ENCODE measurements at places on chromosomes 5 and 9.
A peak's percentile ranks its signal among the peaks of the same experiment; 100 is the strongest.

DNA sequence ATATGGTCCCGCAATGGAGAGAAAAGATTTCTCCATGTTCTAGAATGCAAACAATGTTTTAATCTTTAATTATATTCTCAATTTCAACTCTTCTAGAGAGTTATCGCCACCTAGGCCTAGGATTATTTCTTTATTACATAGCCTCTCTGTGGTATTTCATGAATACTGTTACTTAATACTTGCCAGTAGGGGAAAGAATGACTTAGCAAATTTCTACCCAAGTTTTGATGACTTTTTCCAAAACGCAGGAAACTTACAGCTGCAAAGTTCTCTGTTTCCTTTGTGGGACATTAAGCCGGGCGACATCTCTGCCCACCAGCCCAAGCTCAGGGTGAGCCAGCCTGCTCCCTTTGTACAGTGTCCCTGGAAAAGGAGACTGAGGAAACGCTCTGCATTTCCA is 73.8 kb downstream of the MED27 start:
- DNase-seq: no peak

DNA sequence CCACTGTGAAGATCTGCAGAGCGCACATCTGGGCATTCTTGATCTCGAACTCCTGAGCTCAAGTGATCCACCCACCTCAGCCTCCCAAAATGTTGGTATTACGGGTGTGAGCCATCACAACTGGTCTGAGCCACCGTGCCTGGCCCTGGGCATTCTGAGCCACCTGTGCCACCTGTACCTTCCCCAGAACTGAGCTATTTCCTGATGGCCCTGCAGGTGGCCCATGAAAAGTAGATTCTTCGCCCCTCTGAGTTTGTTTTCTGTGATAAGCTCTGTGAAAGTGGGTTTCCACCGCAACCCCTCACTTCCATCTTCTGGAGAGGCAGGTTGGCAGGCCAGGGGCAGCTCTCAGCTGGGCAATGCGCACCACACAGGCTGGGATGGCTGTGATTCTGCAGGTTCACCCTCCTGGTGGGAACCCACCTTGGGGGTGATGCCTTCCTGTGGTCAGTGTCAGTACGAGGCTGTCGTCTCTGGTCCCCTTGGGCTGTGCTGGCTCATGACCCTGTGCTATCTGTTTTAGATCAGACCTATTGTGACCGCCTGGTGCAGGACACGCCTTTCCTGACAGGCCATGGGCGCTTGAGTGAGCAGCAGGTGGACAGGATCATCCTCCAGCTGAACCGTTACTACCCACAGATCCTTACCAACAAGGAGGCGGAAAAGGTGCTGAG is 11.3 kb downstream of the CARD19 start:
- no peak for DNase-seq

DNA sequence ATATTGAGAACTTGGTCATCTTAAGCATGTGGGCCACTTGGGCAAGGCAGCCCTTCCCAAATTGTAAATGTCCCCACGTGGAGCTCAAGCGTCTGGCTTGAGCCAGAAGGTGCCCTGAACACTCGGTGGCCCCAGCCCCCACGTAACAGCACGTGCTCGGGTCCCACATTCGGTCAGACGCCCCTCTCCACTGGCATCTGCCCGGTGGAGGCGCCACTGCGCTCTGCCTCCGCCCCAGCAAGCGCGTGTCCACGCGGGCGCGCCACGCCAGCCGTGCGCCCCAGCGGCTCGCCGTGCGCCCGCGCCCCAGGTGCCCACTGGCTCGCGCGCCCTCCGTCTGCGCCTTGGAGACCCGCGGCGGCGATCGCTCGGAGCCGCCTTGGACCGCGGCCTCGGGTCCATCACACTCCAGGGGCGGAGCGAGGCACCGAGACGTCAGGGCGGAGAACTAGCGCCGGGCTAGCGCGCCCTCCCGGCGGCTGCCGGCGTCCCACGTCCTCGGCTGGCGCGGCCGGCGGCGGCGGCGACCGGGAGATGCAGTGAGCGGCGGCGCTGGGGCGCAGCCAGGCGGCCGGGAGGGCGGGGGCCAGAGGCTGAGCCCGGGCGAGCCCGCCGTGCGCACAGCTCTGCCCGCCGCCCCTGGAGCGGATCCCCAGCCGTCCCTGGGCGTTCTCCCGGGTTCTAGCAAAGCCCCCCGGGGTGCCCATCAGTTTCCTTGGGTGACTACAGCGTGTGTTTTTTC is at the start of gene PALM2AKAP2:
TSS of gene PALM2AKAP2 (plus strand) at position 488 of the 742 bp plus-strand sequence. CDS start 291 bp downstream, outside the sequence.
- DNase-seq: no peak

DNA sequence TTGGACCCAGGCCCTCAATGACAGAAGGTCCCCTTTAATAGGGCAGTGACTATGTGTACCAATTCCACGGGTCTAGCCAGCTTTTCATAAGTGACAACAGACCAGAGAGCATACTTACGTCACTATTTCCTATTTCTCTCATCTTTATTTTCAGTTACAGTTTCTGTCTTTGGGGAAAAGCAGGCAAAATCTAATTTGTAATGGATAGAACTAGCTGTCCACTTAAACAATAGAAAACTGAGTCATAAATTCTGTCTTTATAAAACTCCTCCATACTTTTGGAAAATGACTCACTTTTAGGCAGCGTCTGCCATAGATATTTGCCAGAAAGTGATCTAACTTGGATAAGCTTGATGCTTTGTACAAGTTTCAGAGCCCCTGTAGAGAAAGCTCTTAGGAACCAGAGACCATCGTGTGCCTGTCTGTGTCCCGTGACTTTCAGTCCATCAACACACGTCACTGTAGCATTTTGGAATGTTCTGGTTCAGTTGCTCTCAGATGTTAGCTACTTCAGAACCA is 101.9 kb downstream of the F2RL2 start:
- peak; percentile 7 for DNase-seq

DNA sequence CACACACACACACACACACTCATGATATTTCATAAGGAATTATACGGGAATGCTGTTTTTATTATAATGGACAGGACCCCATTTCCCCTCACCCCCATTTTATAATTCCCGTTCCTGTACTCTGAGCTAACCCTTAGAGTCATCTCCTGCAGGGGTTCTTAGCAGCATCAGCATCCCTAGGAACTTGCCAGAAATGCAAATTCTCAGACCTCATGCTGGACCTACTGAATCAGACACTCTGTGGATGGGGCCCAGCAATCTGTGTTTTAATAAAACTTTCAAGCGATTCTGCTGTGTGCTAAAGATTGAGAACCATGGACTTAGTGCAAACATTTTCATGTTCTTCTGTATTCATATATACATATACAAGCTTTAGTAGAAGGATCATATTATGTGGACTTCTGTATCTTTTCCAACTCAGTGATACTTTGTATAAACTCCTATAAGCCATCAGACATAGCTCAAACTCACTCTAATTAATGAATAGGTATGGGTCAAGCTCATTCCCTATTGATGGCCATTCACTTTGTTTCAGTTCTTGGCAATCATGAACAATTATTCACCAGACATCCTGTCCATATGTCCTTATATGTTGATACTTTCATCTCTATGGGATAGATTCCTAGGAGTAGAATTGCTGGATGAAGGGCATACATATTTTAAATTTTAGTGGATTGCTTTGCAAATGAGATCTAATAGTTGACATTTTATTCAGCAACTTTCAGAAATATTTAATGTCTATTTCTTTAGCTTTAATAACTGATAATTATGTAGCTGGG is 65.5 kb downstream of the ARHGEF28 start:
- no peak for DNase-seq

DNA sequence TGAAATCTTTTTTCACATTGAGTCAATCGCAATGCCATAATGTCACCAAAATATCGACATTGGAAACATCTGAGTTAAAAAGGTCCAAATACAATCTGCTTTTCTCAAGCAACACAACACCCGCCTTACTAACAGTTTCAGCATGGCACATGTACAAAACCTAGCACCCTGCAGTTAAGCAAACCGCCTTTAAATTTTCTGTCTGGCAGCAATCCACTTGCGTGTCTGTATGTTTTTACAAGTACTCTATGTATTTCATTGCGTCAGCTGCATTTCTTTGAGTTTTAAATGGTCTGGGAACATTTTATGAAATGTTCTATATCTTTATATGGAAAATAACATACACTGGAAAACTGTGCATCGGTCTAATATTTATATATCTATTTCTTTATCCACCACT is 134.6 kb downstream of the DENND1A start:
- DNase-seq: no peak

- no peak for DNase-seq
Observed at GRCh38 chr9:101486693-101487442, 46.8 kb upstream of the RNF20 start.

DNA sequence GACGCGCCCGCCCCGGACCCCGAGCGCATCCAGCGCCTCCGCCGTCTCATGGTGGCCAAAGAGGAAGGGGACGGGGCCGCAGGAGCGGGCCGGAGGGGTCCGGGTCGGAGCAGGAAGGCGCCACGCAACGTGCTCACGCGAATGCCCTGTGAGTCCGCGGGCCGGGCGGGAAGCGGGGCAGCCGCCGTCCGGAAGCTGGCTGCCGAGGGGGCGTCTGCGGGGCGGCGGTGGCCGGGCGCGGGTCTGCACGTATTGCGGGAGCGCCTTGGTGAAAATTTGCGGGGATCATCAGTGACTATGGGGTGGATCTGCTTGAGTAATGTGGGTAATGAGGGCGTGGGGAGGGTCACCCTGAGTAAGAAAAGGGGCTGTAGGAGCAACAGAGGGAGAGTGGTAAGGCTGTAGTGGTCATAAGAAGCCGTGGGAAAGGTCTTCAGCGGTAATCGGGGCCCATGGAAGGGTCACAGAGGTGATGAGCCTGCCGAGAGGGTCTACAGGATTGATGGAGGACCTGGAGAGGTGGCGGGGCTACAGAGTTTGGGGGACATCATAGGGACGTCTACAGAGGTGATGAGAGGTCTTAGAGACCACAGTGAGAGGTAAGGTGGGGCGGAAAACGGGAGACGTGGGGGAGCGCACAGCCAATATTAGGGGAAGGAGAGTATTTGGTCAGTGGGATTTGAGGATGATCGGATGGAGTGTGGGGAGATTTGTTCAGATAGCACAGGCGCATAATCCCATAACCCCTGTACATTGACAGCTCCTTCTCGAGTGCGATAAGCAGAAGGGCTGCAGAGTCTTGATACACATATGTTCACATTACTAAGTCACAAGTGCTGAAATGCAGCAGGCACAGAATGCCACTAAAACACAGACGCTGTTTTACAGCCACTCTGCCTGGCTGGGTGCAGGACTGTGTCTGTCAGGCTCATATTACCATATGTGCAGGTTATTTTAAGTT is 819 bp downstream of the LSM11 start:
- no peak for DNase-seq

DNA sequence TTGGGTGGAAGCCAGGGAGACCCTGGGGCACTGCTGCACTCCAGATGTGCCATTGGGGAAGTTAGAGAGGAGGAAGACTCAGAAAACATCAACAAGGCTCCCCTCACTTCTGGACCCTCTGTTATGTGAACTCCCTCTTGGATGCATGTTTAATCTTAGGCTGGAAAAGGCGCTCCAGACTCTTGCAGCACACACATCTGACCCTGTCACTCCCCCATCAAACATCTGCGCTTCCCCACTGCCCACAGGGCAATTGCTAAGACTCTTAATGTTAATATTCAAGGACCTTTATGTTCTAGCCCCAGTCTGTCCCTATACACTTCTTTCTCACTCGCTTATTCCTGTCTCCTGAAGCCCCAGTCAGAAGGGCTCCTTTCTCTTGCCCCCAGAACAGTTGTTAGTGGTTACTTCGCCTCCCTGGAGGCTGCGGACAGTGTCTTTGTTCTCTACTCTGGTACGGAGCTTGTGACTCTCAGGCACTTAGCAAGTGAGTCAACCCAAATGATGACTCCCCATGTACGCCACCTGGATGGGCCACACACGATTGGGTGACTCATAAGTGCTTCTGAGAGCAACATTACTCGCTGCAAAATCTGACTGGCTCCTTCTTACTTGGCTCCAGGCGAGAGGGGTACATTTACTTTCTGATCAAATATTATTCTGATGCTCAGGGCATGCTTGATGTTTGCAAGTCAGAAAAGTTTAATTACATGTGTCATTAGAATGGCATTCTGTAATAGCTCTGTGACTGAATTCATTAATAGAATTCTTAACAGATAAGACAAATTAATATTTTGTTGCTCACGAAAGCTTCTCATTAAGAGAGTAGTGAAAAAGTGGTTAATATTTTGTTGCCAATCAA is 193.6 kb downstream of the HSPA4 start:
- no peak for DNase-seq

- no peak for DNase-seq
Observed at GRCh38 chr5:94467954-94468930, 150.2 kb downstream of the KIAA0825 start.

DNA sequence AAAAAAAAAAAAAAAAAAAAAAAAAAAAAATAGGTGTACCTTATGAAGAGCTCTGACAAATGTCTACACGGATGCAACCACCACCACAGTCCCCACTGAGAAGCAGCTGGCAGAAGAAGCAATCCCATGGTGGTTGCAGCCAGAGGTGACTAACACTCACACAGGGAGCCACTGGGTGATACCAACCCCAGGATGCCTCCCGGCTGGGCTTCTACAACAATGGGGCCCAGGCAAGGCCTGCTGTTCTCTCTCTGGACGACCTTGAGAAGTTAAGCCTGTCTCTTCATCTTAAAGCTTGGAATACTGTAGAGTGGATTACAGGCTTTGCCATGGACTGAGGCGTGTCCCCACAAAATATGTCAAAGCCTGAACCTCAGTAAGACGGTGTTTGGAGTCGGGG is 104.1 kb downstream of the ROR2 start:
- DNase-seq: no peak

- DNase-seq: no peak
Observed at GRCh38 chr9:19451240-19452087, 42.7 kb downstream of the ACER2 start.

DNA sequence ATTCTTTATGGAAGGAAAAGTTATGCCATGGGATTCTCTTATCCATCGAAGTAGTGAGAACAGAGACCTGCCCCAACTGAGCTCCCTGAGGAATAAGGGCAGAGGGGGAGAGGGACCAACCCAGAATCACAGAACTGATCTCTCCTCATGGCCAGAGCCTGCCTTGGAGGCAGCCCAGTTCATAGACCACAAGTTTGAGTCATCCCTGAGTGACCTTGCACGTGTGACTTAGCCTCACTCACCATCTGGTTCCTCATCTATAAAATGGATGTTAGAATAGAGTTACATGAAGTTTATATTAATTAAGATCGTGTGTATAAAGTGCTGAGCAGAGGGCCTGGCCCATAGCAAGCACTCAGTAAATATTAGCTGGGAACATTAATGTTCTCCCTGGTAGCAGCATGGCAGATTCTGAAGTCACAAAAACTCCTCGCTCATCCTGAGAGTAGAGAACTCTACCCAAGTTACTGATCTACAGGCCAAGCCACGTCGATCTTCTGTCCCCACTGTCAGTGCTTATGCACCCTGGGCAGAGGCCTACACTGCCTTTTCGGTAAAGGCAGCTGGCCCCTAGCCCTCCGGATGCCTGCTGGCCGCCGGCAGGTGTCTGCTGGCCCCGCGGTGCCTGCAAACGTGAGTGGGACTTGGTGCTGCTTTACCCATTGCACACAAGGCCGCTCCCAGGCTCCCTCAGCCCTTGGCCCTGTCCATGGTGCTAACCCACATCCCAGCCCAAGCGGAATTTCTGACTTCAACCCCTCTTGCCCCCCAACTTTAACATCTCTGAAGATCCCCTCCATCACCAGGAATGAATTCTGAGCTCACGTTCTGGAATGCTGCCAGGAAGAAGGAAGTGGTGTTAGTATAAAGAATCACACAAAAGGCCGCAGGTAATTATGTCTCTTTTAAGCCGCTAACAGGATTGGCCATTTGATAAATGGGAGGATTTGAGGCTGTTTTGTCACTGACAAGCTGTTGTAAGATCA is 61.1 kb upstream of the ARAP3 start:
- DNase-seq: no peak

Measured in central memory CD4-positive, alpha-beta T cell (primary cell).